ENCODE measurements at places on chromosomes 11 and 22.
A peak's percentile ranks its signal among the peaks of the same experiment; 100 is the strongest.

DNA sequence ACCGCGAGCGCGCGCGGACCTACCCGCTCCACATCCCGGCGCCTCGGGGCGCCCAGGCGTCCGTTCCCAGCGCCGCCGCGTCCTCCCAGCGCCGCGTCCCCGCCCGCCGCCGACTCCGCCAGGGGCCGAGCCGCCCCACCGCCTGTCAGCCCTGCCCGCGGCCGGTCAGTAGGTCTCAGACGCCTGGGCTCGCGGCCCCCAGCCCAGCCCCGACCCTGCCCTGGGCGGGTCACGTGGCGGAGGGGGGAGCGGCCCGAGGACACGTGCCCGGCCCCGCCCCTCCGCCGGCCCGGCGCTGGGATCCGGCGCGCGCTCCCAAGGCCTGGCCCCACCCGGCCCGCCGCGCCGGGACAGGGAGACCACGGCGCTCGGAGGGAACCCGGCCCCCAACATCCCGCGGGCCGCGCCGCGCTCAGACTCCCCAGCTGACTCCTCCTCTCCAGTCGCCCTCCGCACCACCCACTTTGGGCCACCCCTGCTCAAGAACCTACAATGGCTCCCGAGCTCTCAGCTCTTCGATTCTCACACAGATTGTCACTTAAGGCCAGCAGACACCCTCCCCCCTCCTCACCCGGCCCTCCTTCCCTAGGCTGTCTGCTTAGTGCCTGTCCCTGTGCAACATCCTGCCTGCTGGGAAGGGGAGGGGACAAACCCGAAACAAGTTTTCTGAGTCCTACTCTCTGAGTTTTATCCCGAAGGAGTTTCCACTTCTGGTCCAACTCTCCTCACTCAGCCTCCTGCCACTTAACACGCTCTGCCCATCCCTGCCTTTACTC, at the start of gene RAB3IL1:
RAB3IL1 (minus strand) TSS at position 233 of the 776 bp plus-strand sequence; CDS start at position 34, 199 bp downstream.
- DNase-seq = no peak

GRCh38 chr11:126989942-126990715, 10.4 kb downstream of the KIRREL3 start:
- peak; percentile 87 for DNase-seq

- DNase-seq = no peak
These were observed 1.2 kb downstream of the LIF start for GRCh38 chr22:30245181-30245984.

GRCh38 chr11:57584341-57584740, 13.1 kb upstream of the SERPING1 start:
- no peak for DNase-seq

DNA sequence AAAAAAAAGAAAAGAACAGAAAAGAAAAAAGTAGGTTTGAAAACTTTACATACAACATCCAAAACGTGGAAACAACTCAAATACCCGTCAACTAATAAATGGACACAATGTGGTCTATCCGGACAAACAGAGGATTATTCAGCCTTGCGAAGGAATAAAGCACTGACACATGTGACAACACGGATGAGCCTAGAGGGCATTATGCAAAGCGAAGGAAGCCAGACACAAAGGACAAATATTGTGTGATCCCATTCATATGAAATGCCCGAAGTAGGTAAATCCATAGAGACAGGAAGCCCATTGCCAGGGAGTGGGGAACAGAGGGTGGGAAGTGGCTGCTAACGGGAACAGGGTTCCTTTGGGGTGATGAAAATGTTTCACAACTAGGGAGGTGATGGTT, 11.8 kb downstream of the RFPL1 start:
- no peak for DNase-seq

GRCh38 chr11:10158461-10158860, 135.6 kb downstream of the SBF2 start:
- DNase-seq = no peak

- no peak for DNase-seq
These were observed 197.1 kb upstream of the ARHGAP20 start for GRCh38 chr11:110909336-110909735.

- no peak for DNase-seq
These were observed 41.5 kb downstream of the TBC1D22A start for GRCh38 chr22:46803936-46804335.

DNA sequence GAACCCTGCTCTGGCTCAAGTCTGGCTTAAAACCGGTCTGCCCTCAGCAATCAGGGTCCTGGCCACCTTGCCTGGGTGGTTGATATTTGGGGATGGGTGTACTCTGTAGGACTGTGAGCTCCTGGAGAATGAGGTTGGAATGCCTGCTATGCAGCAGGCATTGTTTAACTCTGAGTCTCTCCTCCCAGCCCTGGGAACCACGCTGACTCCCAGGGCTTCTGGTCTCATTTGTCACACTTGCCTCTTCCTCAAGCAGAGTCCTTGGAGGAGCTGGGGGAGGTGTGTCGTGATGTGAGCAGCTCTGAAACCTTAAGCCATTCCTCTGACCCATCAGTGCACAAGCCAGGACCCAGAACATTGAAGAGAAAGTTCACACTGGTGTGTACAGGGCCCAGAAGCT, 340.1 kb downstream of the MN1 start:
- no peak for DNase-seq

DNA sequence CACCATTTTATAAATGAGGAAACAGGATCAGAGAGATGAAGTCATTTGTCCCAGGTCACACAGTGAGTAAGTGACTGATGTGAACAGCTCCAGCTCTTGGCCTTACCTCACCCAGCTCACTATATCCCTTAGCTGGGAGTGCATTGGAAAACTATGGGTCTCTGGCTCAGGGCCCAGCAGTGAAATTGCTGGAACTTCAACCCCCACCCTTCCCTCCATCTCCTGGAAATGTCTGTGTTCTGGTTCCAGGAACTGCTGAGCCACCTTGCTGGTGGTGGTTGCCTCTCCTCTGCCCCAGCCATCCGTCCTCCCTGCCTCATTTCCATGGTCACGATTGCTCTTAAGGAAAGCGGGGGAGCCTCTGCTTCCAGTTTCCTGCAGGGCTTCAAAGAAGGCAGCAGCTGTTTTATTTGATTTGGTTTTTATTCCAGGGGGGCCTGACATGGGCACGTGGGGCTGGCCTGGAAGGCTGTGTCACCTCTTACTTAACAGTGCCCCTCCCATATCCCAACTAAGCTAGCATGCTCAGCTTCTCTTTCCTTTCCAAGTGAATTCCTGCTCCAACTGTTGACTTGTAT, 46.2 kb upstream of the CSTF3 start:
- DNase-seq = no peak

DNA sequence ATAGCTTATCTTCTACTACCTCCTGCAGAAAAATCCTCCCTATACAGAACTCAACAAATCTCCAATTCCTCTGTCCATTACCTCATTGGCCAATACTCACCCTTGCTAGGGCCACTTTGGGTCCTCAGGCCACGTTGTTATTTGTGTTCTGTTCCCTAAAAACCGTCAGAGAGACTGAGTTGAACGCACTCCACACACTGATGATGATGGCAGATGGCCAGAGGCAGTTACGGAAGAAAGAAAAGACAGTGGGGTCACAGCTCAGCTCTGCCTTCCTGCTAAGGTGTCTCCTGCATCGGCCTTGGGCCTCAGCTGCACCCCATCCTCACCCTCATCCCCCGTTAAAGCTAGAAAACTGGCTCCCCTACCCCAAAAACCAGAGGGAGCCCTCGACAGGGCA, 66.2 kb downstream of the MICAL3 start:
- no peak for DNase-seq

DNA sequence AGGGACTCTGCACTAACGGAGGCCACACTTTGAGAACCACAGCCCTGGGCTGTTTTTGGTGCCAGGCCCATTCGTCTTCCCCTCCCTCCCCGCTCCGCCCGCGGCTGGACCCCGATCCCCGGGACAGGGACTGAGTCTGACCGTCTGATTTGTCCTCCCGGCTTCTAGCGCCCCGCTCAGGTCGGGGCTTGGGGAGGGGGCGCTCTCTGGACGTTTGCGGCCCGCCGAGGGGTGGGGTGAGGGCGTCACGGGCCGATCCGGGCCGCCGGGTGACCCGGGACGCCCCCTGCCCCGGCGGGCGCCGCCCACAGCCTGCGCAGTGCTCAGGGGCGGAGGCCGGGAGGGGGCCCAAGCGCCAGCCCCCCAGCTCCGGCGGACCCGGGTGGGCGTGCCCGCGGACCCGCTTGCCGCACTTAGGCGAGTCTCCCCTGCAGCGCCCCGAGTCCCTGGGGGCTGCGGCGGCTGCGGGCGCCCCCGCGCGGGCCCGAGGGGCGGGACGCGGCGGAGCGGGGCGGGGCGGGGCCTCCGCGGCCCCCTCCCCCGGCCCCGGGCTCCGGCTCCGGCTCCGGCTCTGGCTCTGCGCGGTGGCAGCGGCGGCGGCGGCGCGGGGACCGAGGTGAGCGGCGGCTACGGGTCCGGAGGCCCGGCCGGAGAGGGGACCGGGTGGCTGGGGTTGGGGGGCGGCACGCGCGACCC, 33.7 kb upstream of the PRR5 start:
- no peak for DNase-seq

DNA sequence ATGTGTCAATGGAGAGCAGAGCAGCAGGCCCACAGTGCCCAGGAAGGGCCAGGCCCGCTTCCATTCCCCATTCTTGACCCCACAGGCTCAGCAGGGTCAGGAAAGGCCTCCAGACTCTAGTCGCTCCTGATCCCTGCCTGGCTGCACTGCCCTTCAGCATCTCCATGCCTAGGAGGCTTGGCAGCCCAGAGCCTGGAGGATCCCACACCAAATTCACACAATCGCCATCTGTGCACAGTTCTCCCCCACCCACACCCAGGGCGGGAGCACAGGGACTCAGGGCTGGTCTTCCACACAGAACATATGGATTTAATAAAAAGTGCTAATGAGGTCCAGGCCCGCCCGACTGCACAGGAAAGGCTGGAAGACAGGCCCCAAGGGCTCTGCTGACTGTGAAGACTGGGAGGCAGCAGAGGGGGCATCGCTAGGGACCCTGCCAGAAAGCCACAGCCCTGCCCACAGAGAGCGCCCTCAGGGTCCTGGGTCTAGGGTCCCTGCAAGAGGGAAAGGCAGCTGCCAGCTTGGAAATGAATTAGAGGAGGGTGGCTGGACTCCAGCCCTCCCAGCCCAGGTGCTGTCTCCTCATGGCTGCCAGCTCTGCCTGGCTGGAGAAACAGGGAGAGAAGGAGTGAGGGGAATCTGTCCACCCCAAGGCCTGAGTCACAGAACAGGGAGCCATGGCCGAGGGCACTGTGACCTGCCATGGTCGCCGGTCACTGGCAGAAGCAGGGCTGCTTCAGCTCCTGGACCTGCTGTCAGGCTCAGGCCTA, 39.7 kb downstream of the DKK3 start:
- peak; percentile 86 for DNase-seq

GRCh38 chr11:1773131-1773993, 9.6 kb upstream of the CTSD start:
- DNase-seq = no peak

DNA sequence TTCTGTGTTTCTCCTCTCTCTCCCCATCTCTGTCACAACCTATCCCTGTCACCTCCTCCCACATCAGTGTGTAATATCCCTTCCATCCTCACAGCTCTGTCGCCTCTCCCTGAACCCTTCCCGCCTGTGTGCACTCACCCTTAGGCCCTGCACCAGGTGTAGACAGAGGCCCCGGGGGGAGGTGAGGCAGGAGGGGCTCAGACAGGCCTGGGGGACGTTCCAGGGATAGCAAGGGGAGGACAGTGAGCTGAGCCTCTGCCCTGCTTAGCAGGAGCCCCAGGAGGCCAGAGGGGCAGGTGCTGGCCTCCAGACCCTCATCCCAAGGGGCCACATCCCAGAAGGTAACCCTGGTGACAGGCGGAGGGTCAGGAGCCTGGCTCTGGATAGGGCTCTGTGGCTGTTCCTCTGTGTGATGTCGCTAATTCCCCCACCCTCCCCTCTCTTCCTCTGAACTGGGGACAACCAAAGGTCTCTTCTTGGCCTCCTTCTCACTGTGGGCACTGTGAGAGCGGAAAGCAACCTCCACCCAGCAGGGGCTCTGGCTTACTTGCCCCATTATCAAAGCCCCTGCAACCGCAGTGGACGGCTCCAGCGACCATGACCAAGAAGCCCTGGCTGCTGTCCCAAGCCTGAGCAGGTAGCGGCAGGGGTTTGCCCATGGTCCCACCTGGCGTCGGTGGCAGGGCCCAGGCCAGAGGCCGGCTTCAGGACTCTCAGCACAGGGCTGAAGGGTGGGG, 35.7 kb downstream of the KCNJ4 start:
- no peak for DNase-seq

- DNase-seq = peak; percentile 37
These were observed 18.7 kb downstream of the PAX6 start for GRCh38 chr11:31792456-31792855.

DNA sequence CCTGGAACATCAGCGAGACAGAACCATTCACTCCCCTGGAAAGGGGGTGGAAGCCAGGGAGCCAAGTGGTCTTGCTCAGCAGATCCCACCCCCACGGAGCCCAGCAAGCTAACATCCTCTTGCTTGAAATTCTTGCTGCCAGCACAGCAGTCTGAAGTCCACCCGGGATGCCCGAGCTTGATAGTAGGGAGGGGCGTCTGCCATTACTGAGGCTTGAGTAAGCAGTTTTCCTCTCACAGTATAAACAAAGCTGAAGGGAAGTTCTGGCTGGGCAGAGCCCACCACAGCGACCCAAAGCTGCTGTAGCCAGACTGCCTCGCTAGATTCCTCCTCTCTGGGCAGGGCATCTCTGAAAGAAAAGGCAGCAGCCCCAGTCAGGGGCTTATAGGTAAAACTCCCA, 764.8 kb upstream of the LUZP2 start:
- no peak for DNase-seq

DNA sequence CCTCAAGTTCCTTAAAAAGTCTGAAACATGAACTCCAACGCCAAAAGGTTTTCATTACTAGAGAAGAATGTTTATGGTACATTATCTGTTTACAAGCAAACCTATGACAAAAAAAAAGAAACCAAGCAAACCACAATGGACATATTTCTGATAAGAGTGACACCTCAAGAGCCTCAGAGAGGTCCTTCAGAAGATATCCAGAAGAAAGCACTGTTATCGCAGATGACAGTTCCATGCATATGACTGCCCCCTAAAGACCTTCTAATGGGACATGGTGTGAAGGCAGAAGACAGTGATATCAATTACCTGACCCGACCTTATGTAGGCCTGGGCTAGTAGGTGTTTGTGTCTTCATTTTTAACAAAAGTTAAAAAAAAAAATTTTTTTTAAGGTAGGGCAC, 3.1 kb downstream of the HDHD5 start:
- no peak for DNase-seq

DNA sequence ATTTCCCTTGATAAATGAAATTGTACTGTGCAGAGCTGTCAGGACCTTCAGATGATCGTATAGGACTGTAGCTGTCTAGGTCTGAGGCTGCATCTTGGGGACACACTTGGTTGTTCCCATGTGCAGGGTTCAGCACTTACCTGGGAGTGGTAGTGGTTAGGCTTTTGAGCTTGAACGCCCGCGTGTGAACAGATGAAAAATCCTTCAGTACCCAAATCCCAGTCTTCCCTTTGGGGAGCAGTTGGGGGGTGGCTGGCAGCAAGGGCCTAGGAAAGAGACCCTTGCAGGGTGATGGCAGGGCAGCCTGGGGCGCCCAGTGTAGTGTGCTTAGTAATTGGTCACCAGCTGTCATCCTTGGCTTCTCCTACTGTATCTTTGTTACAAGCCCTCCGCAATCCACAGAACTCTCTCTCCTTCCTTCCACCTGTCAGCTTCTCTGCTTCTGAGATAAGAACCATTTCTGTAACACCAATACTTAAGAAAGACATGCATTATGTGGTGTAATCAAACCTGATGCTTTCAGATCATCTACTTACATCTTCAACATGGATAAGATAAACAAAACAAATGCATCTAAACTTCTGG, 64.6 kb downstream of the MORC2 start:
- DNase-seq = peak; percentile 42

Data from cerebellar cortex (tissue), 1 donor.